Stimulated activated CD8-positive, alpha-beta memory T cell treated with anti-CD3 and anti-CD28 coated beads, Interleukin-4, amount 100 ng/mL, for 48 hours (primary cell): ENCODE measurements at places on chromosomes 1 and 21.

- DNase-seq: no peak
Measured at GRCh38 chr1:56898005-56898373, 43.4 kb downstream of the C8A start.

DNA sequence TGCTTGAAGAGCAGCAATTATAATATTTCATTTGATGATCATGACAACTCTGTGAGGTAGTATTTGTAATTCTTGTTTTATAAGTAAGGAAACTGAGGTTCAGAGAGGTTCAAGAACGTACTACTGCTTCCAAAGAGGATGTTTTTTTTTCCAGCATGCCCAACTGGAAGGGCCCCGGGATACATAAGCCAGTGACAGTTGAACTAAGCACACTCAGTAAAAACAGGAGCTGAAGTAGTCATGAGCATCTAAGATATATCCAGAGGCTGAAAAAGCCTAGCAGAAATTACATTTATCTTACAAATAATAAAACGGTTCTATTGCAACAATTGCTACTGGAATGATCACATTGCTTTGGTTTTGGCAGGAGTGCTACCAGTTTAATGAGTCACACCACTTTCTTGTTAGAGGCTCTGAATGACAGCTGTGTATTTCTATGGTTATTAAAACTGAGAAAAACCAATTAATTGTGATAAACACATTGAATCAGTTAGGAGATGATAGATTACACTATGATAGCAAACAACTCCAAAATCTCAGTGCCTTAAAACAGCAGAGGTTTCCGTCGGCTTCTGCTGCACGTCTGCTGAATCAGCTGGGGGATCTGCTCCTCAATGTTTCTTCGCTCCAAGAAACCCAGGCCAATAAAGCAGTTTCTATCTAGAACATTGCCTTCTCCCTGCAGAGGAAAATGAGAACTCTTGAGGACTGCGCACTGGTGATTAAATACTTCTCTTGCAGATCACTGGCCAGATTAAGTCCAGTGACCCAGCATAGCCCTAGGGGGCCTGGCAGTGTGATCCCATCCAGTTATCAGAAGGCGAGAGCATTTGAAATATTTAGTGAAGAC lies 522.7 kb downstream of the PLPP3 start:
- DNase-seq: no peak

GRCh38 chr1:104929280-104929679 lies 1179.6 kb downstream of the AMY1C start:
- DNase-seq: no peak

GRCh38 chr1:36590771-36591170 lies 108.1 kb upstream of the CSF3R start:
- no peak for DNase-seq

DNA sequence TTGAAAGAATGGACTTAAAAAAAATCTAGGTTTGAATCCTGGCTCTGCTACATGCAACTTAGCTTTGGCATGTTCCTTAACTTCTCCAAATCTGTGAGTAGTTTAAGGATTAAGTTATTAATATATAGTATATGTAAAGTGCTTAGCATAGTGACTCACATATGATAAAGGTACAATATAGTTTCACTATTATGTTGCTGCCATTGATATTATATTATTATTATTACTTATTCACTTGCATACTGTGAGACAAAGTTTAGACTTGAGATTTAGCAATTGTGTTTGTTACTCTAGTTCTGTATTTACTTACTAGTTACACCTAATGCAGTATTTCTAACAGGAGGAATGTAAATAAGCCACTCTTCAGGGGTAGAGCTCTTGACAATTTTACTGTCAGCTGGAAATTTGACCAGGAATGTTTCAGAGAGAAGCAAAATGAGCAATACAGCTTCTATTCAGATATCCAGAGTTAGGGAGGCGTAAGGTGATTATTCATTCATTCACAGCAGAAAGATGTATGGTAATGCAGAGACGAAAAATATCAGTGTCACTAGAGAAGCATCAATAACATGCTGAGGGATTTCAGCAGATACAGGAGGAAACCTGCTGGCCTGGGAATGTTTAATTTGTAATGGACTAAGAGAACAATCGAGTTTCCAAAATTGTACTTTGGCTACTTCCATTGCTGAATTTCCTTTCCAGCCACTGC lies 25.5 kb downstream of the RGS7 start:
- no peak for DNase-seq

- no peak for DNase-seq
Measured at GRCh38 chr21:29297483-29298347, 1.0 kb upstream of the BACH1 start.

DNA sequence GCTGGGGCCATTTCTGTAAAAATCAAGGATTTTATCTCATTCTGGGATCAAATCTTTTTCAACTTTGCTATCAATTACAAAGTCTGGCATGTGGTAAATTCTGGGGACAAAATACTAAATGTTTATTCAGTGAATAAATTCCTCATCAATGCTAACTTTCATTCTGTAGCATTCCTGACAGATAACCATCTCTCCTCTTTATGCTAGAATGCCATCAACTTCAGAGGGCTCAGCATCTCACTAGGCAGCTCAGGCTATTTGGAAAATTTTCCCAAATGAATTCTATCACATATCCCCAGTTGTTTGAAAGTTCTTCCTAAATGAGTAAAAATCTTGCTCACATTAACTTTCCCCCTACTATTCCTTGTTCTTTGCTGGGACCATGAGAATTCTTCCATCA lies 163.0 kb upstream of the DAB1 start:
- no peak for DNase-seq

DNA sequence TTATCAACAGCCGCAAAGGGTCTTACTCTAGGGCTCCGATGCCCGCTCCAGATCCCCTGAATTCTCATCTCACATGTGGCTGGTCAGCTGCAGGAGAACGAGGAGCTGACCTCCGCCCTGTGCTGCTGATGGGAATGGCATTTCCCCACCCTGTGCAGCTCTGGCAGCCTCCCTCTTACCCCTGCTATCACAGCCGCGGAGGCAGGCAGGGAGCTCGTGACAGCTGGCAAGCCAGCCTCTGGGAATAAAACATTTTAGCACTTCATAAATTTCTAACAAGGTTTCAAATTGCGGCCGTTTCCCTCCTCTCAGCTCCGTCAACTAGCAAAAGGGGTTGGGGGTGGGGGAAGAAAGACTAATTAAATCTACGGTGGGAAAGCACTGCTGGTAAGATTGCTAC lies 81.1 kb downstream of the DSCAM start:
- no peak for DNase-seq

- DNase-seq: no peak
Measured at GRCh38 chr1:101365878-101366277, 129.1 kb downstream of the S1PR1 start.
